Brain pericyte (primary cell): ENCODE measurements at places on chromosomes 12 and 14.

GRCh38 chr12:121514184-121514742 lies 66.6 kb downstream of the KDM2B start:
- no peak for DNase-seq

DNA sequence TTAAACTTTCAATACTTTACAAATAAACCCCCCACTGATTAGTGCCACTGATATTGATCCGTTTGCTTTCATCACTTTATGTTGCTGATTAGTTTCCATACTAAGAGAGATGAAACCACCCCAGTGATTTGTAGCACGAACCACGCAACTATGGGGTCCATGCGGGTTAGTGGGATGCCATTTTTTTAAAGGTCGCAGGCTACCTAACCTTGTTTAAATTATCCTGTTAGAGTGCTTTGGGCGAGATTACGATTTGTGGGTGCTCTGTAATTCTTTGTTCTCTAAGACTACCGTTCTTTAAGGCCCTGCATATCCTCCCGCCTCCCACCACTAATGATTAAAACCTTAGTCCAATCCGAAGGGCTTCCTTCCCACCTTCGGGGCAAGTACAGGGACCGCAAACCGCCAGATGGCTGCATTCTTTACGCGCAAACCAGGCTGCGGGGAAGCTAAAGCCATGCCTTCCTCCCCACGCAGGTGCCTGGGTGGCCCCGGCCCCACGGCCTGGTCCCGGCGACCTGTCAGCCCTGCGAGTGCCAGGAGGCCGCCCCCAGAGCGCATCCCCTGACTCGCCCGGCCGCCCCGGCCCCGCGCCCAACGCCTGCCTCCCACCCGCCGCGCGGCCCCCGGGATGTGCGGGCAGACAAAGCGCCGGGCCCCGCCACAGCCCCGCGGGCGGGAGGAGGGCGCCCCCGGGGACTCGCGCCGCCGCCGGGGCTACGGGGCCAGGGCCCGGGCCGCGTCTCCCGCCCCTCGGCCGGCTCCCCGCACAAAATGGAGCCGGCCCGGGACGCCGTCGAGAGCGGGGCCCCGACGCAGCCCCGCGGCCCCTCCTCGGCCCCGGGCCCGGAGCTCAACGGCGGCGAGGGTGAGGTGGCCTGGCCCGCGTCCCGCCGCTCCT lies 759 bp downstream of the NFYB start:
- DNase-seq: no peak

DNA sequence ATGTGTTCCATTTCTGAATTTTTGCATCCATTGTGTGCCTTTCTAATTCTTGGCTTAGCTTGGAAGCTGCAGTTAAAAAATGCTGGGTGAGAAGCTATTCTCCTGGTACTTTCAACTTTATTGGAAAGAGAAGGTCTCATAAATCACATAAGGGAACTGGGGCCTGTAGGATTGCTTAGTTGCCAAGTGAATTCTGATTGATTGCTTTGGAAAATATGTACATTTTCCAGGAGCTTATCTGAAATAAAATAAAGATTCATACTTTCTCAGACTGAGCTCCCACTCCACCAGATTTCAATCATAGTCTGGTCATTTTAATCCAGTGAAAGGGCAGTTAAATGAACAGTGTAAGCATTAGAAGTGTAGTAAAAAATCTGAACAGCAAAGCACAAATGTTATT lies 50.0 kb upstream of the PRICKLE1 start:
- DNase-seq: no peak

DNA sequence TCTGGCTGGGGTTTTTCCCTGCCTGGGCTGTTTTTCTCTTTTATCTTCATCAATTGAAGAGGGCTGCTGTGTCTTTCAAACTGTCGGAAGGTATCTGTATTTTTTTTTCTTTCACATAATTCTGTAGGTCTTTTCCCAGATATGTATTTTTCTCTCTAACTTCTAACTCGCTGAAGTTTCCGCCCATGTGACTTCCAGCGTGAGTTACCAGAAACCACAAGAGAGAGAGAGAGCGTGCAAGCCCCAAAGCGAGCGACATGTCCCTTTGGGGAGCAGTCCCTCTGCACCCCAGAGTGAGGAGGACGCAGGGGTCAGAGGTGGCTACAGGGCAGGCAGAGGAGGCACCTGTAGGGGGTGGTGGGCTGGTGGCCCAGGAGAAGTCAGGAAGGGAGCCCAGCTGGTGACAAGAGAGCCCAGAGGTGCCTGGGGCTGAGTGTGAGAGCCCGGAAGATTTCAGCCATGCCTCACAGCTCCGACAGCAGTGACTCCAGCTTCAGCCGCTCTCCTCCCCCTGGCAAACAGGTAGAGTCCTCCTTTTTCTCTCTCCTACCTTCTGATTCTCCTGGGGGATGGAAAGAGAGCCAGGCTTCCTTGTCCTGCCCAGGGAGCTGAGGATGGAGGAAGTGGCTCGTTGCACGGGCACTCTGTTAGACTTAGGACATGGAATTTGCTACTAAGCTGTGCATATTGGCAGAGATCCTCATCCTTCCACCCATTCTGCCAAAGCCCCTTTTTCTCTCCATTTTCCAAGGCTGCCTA lies at the start of gene BATF:
BATF (plus strand) TSS at position 246 of the 759 bp plus-strand sequence; CDS start at position 460, 214 bp downstream.
- DNase-seq: no peak

- DNase-seq: no peak
Measured at GRCh38 chr14:32938719-32939253, at the start of gene NPAS3. Gene NPAS3 (plus strand): TSS chr14:32938879.

GRCh38 chr14:43356979-43357545 lies 1150.0 kb downstream of the FSCB start:
- no peak for DNase-seq

DNA sequence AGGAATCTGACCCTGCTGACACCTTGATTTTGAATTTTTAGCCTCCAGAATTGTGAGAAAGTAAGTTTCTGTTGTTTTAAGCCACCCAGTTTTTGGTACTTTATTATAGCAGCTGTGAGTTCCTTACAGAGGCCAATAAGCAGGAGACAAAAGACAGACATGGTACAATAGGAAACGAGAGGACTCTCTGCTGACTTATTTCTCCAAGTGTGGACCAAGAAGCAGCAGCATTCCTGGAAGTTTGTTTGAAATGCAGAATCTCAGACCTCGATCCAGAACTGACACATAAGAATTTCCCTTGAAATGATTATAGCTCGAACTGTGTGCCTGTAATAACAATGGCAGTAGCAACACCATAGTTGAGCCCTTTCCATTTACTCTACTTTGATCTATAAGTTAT lies 31.9 kb upstream of the LUM start:
- DNase-seq: no peak

DNA sequence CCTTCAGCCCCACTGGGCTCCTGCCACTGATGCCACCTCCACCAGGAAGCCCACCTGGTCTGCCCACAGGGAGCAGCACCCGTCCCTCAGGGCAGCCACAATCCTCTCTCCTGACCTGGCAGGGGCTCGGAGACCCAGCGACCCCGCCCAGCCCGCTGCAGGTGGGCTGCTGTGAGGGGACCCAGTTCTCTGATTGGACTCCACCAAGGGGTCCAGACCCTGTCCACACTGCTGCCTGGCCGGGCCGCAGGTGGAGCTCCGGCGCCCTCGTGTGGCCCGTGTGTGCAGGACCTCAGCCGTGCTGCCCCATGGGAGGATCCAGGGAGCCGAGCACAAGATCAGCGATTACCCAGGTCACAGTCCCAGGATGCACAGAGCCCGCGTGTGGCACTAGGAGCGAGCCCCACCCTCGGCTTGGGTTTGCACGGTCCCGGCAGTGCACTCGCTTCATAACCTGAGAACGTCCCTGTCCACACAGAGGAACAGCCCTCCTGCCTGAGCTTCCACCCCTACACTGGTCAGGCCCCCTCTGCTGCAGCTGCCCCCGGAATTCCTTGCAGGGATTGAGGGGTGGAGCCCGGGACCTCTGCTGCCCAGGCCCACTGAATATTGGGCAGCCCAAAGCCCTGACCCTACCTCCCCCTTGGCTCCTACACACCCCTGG lies 35.4 kb upstream of the TMEM179 start:
- DNase-seq: no peak

- DNase-seq: no peak
Measured at GRCh38 chr12:2356601-2357125, 303.9 kb downstream of the CACNA1C start.

GRCh38 chr12:127642208-127642607 lies 624.8 kb upstream of the TMEM132C start:
- DNase-seq: no peak

- DNase-seq: no peak
Measured at GRCh38 chr12:21459474-21459873, 22.0 kb downstream of the PYROXD1 start.

DNA sequence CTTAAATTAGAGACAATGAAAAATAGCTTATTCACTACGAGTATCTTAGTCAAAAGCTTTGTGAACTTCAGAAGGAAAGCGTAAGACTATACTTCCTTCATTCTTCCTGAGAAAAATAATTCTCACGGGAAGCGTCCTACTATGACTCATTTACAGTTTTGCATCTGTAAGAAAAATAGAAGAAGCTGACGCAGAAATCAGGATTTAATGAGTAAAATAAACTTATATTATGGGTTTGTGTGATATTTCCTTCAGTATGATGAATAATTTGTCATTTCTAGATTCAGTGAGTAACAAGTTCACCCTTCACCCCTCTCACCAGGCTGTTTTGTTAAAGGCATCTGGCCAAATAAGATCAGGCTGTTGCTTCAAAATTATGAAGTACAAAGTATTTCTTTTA lies 17.8 kb upstream of the PDE3A start:
- DNase-seq: peak; percentile 79

DNA sequence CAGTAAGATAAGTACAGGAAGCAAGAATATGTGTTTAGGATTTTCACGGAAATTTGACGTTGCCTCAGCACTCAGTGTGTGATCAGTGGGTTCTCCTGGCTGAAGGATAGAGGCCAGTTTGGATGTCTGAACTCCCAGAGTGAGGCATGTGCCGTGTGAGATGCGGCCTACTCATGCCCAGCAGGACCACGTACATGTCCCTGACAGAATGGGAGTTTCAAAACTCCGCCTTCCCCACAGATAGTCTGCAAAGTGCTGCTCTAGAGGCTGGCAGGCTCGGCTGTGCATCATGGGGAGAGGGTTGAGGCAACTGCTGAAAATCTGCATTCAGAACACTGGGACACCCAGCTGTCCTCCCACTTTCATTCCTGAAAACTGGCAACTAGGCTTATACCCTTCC lies 58.3 kb downstream of the NINJ2 start:
- no peak for DNase-seq

- no peak for DNase-seq
Measured at GRCh38 chr14:23577710-23578392, 739 bp downstream of the JPH4 start.

DNA sequence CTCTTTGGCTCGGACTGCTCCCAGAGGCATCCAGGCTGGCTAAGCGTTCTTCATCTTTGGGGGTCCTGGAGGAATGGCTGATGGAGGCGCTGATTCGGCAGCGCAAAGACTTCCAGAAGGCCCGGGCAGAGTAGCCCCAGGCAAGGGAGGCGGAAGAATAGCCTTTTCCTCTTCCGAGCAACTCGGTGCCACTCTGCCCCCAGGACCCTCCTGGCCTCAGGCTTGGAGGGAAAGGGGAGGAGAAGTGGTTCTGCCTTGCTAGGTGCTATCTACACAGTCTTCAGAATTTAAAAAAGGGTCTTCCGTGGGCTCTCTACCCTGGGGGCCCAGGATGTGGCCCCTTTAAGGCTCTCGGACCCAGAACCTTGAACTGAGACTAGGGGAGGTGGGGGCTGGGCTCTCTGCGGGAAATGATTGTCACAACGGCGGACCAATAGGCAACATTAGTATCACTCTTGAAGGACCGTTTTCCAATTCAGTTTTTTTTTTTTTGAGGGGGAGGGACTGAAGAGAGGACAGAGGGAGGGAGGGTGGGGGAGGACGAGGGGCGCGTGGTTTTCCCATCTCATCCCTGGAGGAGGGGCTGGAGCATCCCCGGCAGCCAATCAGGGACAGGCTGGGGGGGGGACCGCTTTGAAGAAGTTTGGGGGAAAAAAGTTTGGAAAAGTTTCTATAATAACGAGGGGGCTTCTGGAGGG lies at the start of gene NFATC4:
NFATC4 (plus strand) TSS at position 671 of the 698 bp plus-strand sequence. CDS start 157 bp downstream, outside the sequence.
- peak; percentile 69 for DNase-seq

DNA sequence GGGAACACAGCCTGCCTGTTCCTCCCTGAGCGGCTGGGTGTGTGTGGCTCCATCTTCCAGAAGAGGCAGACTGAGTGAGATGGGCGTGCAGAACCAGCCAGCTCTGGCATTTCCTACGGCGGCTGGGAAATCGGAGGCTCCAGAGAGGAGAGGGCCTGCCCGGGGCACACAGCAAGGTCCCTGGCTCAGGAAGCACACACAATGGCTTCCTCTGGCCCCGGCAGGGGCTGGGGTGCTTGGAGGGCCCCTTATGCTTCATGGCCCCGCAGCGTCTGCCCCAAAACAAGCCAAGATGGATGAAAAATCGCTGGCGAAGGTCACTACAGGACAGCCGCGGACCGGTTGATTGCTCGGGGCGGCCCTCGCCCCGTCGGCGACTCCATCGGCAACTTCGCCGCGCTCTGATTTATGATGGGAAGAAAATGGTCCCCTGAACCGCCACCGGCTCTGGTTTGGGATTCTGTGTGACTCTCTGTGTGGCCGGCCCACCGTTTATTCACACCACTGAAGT lies 191.5 kb upstream of the C14orf180 start:
- DNase-seq: no peak

DNA sequence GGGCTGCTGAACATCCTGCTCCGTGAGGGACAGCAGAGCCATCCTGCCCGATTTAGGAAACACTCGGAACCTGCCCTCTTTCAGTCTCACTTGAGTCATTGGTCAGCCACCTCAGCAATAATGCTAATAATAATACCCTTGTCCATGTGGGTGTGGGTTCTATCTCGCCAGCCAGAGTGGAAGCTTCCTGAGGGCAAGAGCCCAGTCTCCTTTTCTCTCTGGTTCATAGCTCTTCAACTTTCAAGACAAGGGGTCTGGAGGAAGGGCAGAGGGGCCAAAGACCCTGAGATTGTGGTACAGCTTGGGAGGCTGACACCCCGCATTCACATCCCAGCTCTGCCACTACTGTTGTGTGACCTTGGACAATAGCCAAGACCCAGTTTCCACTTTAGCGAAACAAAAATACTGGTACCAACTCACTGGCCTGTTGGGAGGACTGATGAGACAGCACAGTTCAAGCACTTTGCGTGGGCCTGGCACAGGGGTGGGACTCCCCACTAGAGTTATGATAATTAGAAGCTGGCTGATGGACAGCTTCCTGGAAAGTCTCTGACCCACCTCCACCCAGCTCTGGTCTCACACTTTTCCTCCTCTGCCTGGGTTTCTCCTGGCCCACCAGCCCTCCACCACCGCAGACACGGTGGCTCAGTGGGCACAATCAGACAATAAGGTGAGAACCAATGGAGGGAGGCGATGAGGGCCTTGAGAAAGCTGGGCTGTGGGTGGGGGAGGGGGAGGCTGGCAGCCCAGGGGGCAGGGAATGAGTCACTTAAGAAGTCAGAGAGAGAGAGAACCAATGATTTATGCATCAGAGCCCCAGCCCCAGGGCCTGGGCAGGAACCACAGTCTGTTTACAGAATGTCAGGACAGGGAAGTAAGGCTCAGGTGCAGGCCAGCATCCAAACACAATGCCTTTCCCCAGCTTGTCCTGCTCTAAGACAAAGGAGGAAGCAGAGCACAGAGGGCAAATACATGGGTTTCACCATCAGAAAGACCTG lies 9.6 kb downstream of the FAIM2 start:
- DNase-seq: no peak

GRCh38 chr12:103848917-103849491 lies 8.0 kb upstream of the NT5DC3 start:
- no peak for DNase-seq
